Cardiac ventricle fibroblast (primary cell): ENCODE measurements at places on chromosomes 3 and 15. TPM values are rescaled to one million over a fixed set of nuclear protein-coding genes. Genes with fewer than 3 reads are reported as not detected.

PML gene
- 189 and 197 TPM in 2 replicates for total RNA-seq

CHRM5 gene
- total RNA-seq: 0.06 TPM in 1 of 2 replicates, not detected in the other

TMEM158 gene
- 17.2 and 18.3 TPM in 2 replicates for total RNA-seq

CIDEC gene
- 32.9 and 37.6 TPM in 2 replicates for total RNA-seq

SLC28A1 gene
- total RNA-seq: not detected in 2 replicates
